ENCODE measurements at places on chromosomes 6 and 20.

GRCh38 chr6:50822078-50822476 lies 3.4 kb downstream of the TFAP2B start:
- DNase-seq: no peak

DNA sequence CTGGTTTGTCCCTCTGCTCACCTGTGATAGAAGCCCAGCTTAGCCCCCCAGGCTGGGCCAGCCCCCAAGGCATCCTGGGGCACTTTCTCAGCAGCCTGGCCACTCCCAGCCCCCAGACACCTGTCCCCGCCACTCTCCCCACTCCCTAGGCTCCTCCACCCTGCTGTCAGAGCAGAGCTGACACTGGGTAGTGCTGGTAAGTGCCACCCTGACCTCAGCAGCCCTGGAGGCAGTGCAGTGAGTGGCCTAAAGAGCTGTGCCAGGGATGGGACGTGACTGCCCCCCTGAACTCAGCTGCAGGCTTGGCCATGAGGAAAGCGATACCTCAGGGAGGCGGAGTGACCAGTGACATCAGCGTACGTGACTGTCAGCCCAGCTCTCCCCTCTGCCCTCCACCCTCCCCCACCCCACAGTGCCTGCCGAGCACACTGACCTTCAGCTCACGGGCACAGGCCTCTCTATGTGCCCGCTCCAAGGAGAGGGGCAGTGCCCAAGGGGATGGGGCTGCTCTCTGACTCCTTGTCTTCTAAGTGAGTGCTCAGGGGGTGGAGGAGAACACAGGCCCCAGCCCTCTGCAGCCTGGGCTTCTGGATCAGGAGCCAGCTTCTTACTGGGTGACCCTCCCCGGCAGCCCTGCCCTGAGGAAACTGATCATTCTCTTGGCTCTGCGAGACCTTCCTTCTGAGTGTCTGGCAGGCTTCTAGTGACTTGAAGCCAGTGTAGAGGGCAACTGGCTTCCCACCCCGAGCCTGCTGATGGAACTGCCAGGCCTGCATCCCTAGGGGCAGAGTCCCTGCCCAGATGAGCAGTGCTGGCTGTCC lies 172.7 kb downstream of the MRPL14 start:
- no peak for DNase-seq

DNA sequence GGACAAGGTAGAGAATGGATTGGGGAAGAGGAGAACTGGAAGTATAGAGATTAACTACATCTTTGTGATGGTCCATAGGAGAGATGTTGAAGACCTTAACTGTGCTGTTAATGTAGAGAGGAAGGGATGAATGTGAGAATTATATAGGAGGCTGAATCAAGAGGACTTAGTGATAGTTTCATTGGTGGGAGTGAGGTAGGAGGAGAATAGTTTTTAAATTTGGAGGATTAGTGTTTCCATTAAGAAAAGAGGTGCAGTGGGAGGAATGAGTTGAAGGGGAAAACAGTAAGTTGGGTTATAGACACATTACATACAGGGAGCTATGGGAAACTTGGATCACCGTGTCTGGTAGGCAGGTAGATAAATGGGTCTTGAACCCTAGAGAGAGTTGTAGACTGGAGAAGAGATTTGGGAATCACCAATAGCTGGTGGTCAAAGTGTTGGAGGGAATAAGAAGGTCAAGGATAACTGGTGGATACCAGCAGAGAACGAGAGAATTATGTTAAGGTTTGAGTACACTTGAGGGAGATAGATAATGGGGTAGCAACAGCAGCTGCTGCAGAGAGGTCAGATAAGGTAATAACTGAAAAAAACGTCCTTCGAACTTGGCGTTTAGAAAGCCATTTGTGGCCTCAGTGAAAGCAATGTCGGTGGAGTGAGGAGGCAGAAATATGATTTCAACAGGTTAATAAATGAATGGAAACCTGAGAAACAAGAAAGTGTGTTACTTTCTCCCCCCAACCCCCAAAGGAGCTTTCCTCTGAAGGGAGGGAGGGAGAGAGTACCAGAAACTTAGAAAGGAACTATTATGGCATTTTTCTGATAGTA lies 3.1 kb downstream of the C6orf89 start:
- no peak for DNase-seq

GRCh38 chr6:43297644-43298564 lies at the start of gene SLC22A7:
Gene SLC22A7 (plus strand): TSS chr6:43298260. CDS start chr6:43298359, 99 bp downstream.
- DNase-seq: no peak

GRCh38 chr6:158955255-158955654 lies 44.7 kb downstream of the RSPH3 start:
- no peak for DNase-seq

GRCh38 chr20:61597996-61598395 lies 345.9 kb downstream of the CDH4 start:
- DNase-seq: no peak

- no peak for DNase-seq
These were observed 335.0 kb upstream of the SYNCRIP start for GRCh38 chr6:85977661-85978060.

DNA sequence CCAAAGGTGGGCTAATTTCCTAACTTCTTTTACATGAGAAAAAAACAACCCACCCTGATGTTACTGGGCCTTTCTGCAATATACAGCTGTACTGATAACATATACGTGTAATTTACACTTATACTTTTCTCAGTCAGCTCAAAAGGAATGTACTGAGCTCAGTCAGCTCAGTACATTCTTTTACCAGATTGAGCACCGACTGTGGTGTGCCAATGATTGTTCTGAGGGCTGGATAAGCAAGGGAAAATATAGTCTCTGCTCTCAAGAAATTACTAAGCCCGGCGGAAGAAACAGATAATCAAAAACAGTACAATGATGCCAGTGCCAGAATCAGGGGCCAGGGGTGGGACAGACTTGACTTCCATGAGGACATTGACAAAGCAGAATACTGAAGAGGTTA lies 10.0 kb upstream of the BLOC1S5 start:
- DNase-seq: no peak

DNA sequence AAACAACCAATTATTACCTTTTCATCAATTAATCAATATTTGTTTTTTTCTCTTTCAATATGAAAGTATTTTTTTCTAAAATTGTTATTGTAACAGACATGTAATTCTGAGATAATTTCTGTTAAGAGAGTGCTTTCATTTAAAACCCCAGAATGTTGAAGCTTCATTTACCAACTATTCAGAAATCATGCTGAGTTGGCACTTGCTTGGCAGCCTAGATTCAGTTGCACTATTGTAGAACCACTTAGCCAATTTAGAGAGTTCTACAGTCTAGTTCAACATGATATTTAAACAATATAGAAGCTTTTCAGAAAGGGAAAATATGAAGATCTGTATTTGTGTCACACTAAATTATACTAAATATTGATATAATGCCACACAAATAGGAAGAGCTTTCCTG lies 56.1 kb upstream of the NKAIN2 start:
- no peak for DNase-seq

GRCh38 chr6:49553384-49553783 lies 2.9 kb downstream of the C6orf141 start:
- DNase-seq: no peak

DNA sequence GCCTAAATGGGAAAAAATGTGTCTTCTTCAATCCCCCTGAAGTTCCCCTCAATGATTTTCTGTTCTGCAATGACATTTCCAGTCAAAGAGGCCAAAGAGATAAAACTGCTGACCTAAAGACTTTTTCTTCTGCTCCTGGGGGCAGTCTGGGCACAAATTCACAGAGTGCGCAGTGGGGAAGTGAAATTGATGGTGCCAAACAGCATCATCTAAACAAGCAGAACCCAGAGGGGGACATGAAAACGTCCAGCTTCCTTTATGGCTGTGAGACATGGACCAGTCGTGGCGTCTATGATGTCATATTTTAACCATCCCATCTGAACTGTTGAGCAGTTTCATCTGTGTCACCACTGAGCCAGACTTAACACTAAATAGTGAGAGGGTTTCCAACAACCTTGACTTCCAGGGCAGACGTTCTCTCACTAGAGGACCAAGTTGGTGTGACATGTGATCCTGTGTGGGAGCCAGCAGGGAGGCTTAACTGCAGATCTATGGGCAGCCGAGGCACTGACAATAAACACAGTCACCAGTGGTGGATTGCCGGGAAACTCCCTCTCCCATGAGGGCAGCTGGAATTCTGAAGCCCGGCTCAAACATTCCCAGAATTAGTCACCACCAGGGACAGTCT lies 12.4 kb downstream of the SCML4 start:
- no peak for DNase-seq

- no peak for DNase-seq
These were observed 6.7 kb upstream of the CLIC5 start for GRCh38 chr6:46022106-46022948.

- peak; percentile 88 for DNase-seq
These were observed at the start of gene SPATA2 for GRCh38 chr20:49915380-49916145. Gene SPATA2 (minus strand): TSS chr20:49915529. CDS start chr20:49908490, 7,039 bp downstream.

- DNase-seq: no peak
These were observed 277.5 kb upstream of the ZFP64 start for GRCh38 chr20:52469128-52469527.

GRCh38 chr6:12230523-12230922 lies 59.6 kb upstream of the EDN1 start:
- no peak for DNase-seq

DNA sequence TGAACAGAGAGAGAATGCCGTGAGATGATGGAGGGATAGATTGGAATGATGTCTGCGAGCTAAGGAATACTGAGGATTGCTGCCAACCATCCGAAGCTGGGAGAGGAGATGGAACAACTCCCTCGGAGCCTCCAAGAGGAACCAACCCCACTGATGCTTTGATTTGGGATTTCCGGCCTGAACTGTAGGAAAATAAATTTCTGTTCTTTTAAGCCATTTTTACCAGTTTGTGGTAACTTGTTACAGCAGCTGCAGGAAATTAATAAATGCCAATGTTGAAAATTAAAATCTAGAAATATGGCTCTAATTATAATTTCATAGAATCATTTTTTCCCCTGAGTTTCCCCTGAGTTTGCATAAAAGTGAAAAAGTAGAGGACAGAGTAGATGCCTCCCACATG lies 14.1 kb downstream of the LRRN4 start:
- no peak for DNase-seq

GRCh38 chr20:20076297-20077065 lies 24.1 kb downstream of the CFAP61 start:
- no peak for DNase-seq

DNA sequence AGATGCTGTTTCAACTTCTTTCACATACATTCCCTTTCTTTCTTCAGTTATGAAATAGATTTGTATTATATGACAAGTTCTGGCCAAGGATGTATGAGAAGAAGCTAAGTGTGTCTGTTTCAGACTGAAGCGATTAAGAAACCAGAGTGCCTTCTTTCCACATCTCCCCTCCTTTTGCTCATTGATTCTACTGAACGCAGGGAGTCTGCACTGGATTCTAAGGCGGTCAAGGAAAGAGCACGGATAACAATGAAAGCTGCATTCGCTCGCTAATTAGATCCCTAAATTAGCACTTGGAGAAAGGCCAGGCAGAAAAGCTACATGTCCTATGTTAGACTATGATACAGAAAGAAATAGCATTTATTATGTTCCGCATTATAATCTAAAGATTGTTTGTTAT lies 267.7 kb downstream of the HAO1 start:
- DNase-seq: no peak

- no peak for DNase-seq
These were observed 13.4 kb downstream of the COL9A3 start for GRCh38 chr20:62830251-62830650.

GRCh38 chr6:33297406-33297955 lies 1.3 kb downstream of the RGL2 start:
- no peak for DNase-seq

- DNase-seq: no peak
These were observed 11.0 kb downstream of the PGM3 start for GRCh38 chr6:83182114-83182513.

- DNase-seq: no peak
These were observed 42.4 kb downstream of the PTCHD4 start for GRCh38 chr6:48068278-48069251.

DNA sequence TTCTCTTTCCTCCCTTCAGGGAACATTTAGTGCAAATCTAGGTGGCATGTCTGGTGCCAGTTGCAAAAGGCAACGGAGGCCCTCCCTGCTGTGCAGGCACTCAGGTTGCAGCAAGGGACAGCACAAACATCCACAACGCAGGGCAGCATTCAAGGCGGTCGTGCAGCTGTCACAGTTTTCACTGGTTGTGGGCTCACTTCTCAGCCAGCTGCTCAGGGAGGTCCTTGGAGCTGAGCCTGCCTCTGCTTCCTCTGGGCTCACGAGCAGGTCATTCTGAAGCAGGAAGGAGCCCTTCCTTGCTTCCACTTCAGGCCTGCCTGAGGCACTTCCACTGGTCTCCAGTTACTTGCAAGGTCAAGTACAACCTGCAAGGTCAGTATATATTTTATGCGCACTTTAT lies 3.8 kb upstream of the NPEPL1 start:
- no peak for DNase-seq

- DNase-seq: no peak
These were observed 98.4 kb downstream of the DOK5 start for GRCh38 chr20:54573838-54574237.

DNA sequence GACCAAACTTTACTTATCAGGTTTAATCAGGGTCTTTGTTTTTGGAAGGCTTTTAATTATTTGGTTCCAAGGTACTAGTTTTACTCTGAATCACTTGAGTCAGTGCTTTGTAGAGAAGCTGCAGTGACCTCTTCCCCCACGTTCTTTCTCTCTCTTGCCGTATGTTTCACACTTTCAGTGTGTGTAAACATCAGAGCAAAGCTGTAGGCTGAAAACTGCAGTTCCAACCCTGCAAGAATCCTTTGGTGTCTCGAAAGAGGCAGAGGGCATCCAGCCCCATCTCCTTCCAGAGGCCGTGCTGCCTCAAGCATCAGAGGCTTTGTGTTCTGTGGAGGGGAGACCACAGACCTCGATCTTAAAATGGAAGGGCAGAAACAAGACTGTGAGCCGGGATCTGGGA lies 42.1 kb downstream of the CFAP61 start:
- DNase-seq: no peak

DNA sequence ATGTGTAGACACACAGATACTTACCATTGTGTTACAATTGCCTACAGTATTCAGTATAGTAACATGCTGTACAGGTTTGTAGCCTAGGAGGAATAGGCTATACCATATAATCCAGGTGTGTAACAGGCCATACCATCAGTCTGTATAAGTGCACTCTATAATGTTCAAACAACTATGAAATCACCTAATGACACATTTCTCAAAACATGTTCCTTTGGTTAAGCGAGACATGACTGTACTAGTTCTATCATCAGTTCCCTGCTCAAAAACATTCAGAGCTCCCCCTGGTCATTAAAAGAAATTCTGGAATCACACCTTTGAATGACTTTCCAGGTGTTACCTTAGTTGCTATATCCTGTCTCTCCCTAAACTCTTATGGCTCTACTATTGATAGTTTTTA lies 70.4 kb upstream of the SLC2A12 start:
- DNase-seq: no peak

GRCh38 chr6:108779536-108780275 lies 68.5 kb upstream of the ARMC2 start:
- no peak for DNase-seq

- no peak for DNase-seq
These were observed 35.3 kb downstream of the KIAA0319 start for GRCh38 chr6:24610672-24611071.

DNA sequence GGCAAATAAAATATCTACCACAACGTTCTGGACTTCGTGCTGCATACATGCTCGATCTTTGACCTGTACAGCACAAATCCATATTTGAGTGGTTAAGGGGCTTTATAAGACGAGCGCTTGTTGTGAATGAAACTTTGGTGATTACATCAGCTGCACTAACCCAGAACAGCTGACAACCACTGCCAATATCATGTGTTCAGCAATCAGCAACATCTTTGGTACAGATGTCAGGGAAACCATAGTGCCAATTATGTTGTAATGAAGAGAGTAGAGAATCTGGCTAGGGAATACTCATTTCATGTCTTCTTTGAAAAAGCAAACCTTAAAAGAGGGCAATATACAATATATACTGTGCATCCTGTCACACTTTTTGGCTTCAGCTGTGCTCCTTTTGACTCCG lies 188.6 kb upstream of the NT5E start:
- DNase-seq: no peak

Measured in stimulated activated CD8-positive, alpha-beta memory T cell treated with anti-CD3 and anti-CD28 coated beads, Interleukin-7, amount 100 ng/mL, for 4 hours (primary cell).